ENCODE measurements at places on chromosomes 4 and X.

GRCh38 chr4:66246643-66247042, 576.4 kb upstream of the EPHA5 start:
- DNase-seq: no peak

DNA sequence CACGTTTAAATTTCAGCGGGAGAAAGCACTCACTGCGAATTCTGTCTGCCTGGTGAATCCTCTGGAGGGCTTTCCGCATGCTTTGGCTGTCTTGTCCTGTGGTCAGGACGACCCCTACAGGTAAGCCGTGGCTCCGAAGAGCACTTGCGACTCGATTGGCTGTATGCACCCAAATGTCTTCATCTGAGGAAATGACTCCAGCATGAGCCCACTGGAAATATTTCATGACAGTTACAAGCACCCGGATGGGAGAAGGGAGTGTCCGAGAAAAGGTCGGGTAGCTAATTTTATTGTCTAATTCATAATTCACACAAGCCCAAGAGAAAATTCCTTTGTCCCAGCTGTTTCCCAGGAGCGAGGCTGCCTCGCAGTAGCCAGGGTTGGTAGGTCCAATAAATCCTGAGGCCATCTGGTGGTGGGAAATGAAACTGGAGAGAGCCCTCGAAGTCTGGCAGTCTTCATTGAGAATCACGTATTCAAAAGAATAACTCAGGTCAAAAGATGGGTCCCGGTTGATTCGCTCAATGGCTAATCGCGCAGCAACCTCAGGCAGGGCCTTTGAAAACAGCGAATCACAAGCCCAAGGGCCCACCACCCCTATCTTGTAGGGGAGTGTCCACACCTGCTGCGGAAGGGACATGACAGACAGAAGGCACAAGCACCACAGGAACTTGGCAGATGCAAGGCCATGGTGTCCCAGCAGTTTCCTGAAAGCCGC, 6.6 kb downstream of the GUCY2F start:
- peak; percentile 54 for DNase-seq

GRCh38 chrX:56314334-56314733, 82.2 kb downstream of the KLF8 start:
- DNase-seq: no peak

DNA sequence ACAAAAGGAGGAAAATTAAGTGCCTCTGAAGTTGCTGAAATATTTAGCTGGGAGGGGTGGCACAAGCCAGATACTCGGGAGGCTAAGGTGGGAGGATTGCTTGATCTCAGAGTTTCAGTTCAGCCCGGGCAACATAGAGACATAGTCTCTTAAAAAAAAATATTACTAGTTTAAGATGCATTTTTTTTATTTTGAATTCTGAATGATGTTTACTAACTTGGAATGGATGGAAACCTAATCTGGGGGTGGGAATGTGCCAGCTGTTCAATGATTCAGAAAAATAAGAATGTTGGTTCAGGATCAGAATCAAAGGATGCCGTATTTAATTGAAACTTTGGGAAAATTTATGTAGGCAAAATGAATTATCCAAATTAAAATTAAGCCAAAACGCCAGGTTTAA, 167.2 kb upstream of the ANK2 start:
- no peak for DNase-seq

DNA sequence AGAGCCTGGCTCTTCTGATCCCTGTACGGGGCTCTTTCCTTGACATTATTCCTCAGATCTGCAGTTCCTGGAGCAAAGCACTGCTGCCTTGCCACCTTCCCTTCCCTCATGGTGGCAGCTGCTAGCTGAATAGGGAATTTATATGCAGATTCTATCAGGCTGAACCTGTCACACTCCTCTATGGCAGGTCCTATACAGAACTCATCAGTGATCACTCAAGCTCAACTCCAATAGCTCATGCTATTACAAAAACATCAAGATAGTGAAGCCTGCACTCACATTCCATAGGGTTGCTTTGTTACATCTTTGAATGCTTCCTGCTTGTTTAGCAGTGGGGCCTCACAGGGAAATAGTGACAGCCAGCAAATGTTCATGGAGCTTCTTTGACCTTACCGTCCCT, 71.7 kb downstream of the SLC2A9 start:
- no peak for DNase-seq

All from NCI-H2227 treated with DMSO at 0.1 percent for 48 hours (cell line).